ENCODE measurements at places on chromosomes 1 and 21. TPM values are rescaled to one million over a fixed set of nuclear protein-coding genes. Genes with fewer than 3 reads are reported as not detected.

Gene KLHDC9
- not detected for polyA plus RNA-seq

Gene OR6K3
- polyA plus RNA-seq: 0.20 TPM

Gene SPRR2E
- not detected for polyA plus RNA-seq

Gene RCSD1
- polyA plus RNA-seq: 54.5 TPM

Gene AIRE
- polyA plus RNA-seq: not detected

Gene CLCA1
- not detected for polyA plus RNA-seq

Gene NPHS2
- polyA plus RNA-seq: not detected

Gene ACOT11
- 0.78 TPM for polyA plus RNA-seq

DNA sequence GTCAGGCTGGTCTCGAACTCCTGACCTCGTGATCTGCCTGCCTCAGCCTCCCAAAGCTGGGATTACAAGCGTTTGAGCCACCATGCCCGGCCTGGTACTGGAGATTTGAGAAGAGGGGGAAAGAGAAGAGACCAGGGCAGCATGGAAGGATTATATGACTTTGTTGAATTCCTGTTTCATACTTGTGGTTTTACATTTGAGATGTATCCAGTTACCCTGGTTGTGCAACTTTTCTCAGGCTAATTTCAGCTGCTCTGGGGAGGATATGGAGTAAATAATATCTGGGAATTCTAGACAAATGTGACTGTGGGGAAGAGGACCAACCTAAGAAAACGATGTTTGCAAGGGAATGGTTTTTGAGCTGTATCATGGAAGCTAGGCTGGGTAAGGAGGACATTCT lies 89.5 kb upstream of the GREM2 start:
- no peak for DNase-seq

DNA sequence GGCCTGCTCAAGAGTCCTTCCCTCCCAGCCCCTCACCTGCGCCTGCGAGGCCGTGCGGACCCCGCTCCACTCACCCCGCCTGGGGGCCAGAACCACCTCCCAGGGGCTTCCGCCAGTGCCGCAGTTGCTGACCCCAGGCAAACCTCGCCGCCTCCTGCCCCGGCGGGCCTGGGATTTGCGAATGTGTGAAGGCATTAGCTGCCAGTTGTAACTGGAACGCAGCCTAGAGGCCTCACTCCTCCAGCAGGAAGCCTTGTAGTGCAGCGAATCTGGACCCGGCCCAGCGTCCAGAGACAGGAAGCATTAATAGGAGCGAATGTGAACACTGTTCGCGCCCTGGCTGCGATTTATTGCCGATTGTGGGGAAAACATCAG lies 140.9 kb upstream of the ARHGEF16 start:
- DNase-seq: no peak

GRCh38 chr1:94092210-94092613 lies 28.7 kb downstream of the ABCA4 start:
- no peak for DNase-seq

GRCh38 chr1:97123717-97124431 lies 402.3 kb downstream of the PTBP2 start:
- DNase-seq: no peak

- no peak for DNase-seq
These were observed 9.8 kb downstream of the KCNA2 start for GRCh38 chr1:110596312-110596711.

- DNase-seq: no peak
These were observed 145.3 kb downstream of the SETD4 start for GRCh38 chr21:35915030-35915429.

DNA sequence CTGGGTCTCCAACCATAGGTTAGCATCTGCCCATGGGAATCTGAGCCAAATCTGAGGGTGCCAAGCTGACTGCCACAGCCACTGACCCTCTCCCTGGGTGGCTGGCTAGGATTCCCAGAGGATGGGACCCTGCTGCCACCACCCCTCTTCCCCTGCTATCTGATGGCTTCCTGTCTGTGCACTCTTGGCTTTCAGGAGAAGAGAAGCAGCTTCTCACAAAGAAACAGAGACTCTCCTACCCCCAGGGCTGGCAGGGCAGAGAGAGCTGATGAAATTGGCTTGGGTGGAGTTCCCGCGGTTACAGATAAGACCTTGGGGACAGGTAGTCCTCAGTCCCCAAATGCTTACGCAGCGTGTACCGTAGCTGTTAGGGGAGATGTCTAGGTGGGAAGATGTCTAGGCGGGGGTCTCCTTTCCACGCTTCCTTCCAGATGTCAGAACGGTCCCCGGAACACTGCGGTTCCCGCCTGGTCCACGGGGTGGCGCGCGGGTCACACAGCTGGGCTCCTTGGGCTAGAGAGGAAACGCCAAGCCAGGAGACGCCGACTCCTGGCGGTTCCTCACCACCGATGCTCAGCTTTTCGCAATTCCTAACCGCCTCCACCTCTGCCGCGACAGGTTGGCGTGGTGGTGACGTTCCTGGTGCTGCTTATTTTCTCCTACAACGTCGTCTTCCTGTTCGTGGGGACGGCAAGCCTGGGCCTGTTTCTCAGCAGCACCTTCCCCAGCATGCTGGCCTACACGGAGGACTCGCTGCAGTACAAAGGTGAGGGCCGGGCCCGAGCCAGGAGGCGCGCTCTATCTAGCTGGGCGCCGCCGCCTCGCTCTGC lies 40.1 kb downstream of the ELK4 start:
- peak; percentile 88 for DNase-seq

GRCh38 chr1:199522936-199523335 lies 504.6 kb upstream of the NR5A2 start:
- no peak for DNase-seq

GRCh38 chr1:240258910-240259309 lies 167.2 kb downstream of the FMN2 start:
- no peak for DNase-seq

DNA sequence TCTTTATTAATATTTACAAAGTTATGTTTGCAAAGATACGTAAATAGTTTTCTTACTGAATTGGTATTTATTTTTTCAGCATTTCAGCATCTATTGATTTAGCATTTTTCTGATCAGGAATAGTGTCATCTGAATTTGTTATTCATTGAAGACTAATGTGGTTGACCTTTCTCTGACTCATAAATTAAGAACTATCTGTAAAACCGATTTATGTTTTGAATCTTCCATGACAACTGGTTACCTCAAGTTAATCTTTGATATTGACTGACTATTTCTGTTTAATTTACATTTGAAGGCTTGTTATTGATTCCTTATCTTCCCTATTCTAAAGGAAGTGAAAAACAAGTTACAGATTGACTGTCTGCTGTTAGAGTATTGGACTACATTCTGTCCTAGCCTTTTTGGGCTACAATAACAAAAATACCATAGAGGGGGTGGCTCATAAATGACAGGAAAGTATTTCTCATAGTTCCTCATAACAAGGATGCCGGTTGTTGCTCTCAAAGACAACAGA lies 1131.4 kb downstream of the PLA2G4A start:
- no peak for DNase-seq

DNA sequence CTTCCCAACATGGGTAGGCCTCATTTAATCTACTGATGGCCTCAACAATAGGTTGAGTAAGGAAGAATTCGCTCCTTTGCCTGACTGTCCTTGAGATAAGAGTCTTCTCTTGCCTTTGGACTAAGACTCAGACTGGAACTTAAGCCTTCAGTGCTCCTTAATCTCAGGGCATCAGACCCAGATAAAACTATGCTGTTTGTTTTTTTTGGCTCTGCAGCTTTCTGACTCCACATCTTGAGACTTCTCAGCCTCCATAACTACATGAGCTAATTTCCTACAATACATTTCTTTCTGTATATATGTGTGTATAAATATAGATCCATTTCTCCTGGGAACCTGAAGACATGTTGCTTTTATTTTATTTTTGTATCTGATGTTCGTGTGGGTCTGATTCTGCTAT lies 1470.7 kb upstream of the PRMT6 start:
- no peak for DNase-seq

DNA sequence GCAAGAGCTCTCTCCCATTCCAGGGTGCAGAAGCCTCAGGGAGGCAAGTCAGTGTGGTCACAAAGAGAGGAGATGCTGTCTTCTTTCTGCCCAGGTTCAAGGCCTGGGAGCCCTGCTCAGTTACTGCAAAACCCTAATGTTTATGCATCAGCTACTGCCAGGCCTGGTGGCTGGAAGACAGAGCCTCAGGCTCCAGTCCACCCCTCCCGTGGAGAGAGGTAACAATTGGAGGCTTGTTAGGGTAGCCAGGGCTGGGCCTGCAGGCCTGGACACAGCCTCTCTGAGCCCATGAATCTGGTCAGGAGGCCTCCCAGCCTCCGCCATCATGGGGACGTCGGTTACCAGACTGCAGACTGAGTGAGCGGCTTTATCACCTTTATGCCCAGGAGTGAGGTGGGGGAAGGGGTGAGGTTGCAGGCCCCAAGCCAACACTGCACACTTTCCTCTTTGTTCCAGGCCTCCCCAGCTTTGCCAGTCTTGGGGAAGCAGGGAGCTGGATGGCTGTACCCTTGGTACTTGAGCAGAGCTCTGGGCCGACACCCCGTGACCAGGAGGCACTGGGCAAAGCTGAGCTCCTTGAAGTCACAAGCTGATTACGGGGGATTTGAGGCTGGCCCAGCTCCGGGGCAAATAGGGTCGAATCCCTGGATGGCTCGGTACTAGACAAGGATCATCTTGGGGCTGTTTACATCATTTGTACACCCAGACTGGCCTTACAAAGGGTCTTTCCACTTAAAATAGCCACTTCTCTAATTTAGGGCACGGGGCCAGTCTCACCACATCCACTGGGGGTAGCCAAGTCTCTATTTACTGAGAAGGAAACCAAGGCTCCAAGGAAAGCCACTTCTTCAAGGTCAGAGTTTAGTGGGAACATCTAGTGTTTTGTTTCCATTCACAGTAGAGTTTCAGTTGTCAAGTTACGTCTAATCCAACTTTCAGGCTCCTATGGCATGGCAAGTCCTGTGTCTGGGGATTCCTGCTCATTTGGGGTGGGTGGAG lies 5.2 kb downstream of the SLC2A1 start:
- no peak for DNase-seq

- DNase-seq: no peak
These were observed 46.3 kb downstream of the RNF115 start for GRCh38 chr1:145777357-145778145.

DNA sequence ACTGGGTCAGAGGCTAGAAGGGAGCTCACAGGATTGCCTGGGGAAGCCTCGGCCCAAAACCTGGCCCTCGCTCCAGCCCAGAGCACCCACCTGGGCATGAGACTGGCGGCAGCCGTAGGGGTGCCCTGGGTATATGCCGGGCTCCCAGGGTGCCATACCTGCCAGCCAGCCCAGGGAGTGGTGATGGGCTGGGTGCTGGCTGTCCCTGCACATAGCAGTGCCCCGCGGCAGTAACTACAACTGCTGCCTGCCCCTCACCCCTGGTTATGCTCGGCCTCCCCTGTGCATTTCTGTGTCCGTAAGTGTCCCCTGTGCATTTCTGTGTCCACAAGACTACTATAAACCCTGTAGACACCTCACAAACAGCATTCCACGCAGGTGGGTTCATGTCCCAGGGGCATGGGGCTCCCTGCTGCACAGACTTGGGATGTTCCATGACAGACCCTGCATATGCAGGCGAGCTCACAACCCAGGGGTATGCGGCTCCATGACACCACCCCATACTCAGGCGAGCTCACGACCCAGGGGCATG lies 5.8 kb upstream of the SPATC1L start:
- DNase-seq: no peak

DNA sequence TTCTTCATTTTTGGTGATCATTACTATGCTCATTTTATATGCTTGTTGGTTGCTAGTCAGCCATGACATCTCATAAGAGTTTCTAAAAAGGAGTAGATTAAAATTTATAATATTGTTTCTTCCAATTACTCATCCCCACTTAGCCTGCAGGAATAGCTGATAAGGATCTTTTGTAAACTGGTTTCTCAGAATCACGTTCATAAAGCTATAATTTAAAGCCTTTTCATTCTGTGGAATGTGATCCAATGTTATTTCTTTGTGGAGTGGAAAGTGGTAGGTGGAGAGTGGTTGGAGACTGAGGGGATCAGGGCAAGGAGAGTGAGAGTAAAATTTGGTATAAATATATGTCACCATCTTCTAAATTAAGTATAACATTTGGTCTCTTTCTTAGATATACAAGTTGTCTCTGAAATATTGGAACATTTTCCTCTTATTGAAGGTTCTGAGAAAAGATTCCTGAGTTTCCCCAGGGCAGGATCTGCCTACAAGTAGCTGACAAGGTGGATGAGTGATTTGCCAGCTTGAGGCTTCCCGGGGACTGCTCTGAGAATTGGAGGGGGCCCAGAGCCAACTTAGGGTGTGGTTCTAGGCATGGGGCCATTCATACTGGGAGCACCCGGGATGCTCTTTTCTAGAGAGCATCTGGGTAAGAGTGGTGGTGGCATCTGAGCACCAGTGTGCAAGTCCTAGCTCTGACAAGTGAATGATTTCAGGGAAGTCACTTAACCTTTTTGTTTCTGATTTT lies 116.4 kb downstream of the TBX19 start:
- DNase-seq: no peak

DNA sequence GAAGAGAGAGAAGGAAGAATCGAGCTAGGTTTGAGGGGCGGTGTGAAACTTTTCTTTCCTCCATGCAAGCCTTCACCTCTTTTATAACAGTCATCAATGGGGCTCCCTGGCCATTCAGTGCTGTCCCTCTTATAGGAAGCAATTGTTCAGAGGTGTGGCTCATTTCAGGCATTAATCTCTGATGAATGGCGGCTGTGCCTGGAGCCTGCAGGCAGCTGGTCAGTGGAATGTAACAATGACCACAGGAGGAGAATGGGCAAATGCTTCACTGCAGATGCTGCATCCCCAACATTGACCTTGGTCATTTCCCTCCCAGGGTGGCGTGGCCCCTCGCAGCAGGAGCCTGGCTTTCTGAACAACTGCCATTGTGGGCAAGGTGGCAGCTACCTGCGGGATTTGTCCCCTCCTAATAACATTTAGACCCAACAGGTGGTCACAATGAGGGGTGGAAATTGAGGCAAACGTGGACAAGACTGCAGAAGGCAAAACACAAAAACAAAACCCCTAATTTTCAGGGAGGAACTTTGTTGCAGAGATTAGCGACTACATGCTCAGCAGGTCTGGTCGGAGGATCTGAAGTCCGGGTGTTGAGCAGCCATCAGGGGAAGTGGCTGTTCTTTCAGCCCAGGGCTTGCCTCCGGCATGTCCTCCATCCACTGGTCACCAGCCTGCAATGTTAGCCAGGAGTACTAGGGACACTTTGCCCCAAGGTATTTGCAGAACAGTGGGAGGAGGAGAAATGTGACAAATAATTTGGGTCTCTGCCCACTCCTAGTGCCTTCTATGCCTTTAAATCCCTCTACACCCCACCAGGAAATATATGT lies 97.3 kb upstream of the PAXBP1 start:
- no peak for DNase-seq

All from K562 (cell line).